AG08396 (cell line): ENCODE measurements at places on chromosomes 1 and 21.

GRCh38 chr21:38538353-38538752, 40.1 kb upstream of the ERG start:
- DNase-seq: no peak

GRCh38 chr1:8879464-8879921, 1.0 kb upstream of the ENO1 start:
- no peak for DNase-seq

GRCh38 chr1:221832151-221832550, 90.3 kb upstream of the DUSP10 start:
- no peak for DNase-seq

DNA sequence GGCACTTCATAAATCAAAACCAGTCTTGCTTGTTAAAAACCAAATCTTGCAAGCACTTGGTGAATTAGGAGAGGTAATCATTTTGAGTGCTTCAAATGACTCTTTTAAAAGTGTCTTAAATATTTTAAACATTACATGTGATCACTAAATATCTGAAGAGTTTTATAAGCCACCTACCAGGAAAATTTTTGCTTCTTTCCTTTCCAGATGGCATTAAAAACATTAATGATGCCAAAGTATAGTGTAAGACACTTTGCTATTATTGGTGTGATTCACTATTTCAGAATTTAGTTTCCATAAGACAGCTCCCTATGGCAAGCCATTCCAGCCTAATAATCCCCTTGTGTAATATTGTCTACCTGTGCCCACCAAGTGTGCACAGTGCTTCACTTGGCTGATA, 548.8 kb upstream of the ADAMTS5 start:
- no peak for DNase-seq

- no peak for DNase-seq
These were observed 24.0 kb upstream of the HYI start for GRCh38 chr1:43477716-43478115.

DNA sequence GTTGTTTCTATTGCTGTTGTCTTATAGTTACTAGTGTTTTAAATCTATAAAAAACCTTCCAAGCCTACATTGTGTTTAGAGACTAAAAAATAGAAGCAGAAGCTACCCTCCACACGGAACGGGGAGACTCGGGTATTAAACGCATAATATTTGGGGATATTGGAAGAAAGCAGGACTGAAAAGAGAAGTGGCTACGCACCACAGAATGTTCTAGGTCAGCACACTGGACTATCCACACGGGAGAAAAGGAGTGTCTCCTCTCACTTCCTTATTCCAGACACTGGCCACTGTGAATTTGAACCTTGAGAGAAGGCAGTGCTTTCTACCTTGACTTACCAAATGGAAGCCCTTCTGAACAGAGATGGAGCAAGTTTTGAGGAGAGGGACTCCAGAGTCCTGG, 1.0 kb upstream of the OR10J4 start:
- no peak for DNase-seq

GRCh38 chr1:225146478-225146877, 217.0 kb downstream of the DNAH14 start:
- DNase-seq: no peak

DNA sequence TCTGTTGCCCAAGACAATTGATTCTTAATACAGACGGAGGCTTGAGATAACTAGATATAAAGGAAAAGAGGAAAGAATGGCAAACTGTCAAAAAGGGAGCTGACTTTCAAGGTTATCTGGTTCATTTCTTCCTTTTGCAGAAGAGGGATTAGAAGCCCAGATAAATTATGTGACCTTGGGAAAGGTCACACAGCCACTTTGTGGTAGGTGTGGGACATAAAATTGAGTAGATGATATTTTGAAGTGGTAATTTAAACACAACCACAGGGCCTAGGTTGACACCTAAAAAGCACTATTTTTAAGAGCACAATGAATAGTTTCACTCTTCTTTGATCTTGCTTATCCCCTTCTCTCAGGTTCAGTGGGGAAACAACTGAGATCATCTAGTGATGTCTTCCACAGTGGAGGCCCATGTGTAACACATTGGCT, 16.9 kb upstream of the KIAA0040 start:
- DNase-seq: no peak

DNA sequence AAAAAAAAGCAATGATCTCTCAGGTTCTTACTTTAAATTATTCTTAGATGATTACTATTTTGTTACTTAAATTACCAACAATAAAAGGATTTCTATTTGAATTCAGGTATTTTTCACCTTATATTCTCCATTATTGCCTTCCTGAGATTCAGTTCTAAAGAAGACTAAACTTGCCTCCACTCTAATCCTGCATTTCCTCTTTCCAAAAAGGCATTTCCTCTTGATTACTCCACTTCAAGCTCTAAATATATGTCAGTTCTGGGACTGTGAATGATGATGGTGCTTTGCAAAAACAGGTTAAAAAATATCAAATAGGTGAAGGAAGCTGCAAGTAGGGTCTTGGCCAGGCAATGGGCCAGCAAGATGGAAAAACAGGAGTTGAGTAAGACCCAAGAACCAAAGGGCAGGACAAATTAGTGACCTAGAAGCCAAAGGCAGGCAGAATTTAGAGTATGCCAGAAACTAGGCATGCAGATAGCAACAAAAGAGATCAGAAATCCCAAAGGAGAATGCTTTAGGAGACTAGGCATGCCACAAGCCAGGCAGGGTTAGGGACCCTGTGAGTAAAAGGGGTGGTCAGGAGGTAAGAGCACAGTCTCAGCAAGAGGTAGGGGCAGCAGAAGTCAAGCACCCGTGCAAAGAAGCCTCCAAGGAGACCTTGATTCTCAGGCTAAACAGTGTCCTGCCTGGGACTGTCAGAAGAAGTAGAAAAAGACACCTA, 11.3 kb upstream of the DIPK1A start:
- no peak for DNase-seq
